Stimulated activated CD4-positive, alpha-beta T cell treated with anti-CD3 and anti-CD28 coated beads, Interleukin-12 subunit alpha, Interleukin-12 subunit beta, amount 100 ng/mL, for 4 hours (primary cell): ENCODE measurements at places on chromosomes 16 and 17.

DNA sequence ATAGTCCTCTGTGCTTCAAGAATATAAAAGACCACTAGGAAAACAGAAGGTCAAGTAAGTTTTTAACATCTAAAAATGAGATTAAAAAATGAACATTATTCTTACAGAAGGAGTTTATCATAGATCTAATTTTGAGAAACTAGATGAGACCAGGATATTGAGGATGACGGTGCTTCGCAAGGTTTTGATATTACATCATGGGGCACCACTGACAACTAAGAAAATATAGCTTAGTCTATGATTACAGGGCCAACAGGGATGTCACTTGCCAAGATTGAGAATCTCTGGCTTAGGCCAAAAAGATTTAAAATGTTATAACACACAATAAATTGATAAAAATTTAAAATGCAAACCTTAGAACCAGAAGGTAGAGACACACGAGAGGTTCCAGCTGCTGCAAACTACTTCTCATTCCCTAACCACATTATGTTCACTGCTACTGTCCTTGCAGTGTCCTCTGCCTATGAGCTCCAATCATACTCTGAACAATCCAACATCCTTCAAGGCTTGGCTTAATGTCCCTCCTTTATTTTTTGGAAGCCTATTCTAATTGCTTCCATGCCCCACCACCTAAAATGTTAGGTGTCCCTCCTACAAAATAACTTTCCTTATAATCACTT, 33.2 kb downstream of the USP32 start:
- DNase-seq = no peak

GRCh38 chr17:72463287-72464102, 342.7 kb downstream of the SOX9 start:
- DNase-seq = no peak

GRCh38 chr16:65876056-65876408, 490.5 kb upstream of the CDH5 start:
- DNase-seq = no peak

GRCh38 chr16:68470461-68471150, 22.3 kb upstream of the SMPD3 start:
- DNase-seq = no peak

DNA sequence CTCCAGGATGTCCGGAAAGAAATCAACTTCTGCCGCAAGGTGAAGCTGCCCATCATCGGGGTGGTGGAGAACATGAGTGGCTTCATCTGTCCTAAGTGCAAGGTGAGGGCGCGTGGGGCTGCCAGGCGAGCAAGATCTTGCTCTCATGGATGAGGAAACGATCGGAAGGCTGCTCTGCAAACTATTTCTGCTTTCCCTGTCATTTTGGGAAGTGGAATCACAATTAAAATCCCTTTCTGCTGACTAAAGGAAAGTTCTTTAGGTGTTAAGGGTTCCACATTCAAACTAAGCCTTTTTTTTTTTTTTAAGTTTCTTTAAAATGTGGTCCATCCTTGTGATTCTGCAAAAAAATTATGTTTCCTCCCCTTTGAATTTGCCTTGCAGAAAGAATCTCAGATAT, 17.7 kb downstream of the NUBP1 start:
- DNase-seq = no peak

DNA sequence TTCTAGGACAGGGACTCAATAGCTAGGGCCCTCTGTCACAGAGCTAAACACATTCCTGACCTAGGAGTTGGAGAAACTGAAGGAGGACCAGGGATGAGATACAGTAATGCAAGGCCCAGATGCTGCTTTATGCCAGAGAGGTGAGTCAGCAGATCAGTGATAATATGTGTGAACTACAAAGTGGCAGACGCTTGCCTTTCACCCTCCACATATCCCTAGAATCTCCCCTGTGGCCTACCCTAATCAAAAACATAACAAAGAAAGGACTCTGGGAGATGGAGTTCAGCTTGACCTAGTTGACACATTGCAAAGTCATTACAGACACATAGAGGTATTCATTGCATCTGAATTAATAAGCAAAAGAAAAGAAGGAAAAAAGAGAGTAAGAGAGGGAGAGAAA, 417.6 kb upstream of the DYNLRB2 start:
- DNase-seq = no peak

DNA sequence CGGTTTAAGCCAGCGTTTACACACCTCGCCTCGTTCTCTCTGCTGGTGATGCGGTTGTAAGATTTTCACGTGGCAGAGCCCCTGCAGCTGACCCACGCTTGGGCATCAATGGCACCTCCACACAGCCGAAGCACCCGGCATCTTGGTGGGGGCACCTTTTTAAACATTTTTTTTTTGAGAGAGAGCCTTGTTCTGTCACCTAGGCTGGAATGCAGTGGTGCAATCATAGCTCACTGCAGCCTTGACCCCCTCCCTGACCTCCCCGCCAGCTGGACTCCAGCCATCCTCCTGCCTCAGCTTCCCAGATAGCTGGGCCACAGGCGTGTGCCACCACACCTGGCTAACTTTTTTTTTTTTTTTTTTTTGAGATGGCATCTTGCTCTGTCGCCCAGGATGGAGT, 4.9 kb downstream of the WDR90 start:
- DNase-seq = no peak

GRCh38 chr16:50711040-50711439, 17.6 kb downstream of the NOD2 start:
- DNase-seq = no peak

DNA sequence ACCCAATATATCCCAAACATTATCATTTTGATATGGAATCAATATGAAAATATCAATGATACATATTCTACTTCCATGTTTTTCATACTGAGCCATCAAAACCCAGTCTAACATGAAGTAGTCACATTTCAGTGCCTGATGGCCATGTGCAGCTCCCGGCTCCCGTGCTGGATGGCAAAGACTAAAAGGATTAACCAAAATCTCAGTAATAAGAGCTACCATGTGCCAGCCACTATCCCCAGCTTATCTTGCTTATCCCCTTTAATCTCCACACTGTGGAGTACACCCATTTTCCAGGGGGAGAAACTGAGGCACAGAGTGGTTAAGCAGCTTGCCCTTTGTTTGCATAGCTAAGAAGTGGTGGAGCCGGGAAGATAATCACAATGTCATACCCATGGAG, 9.2 kb downstream of the CD300LG start:
- DNase-seq = no peak

GRCh38 chr16:88458773-88459235, 5.7 kb downstream of the ZFPM1 start:
- no peak for DNase-seq

DNA sequence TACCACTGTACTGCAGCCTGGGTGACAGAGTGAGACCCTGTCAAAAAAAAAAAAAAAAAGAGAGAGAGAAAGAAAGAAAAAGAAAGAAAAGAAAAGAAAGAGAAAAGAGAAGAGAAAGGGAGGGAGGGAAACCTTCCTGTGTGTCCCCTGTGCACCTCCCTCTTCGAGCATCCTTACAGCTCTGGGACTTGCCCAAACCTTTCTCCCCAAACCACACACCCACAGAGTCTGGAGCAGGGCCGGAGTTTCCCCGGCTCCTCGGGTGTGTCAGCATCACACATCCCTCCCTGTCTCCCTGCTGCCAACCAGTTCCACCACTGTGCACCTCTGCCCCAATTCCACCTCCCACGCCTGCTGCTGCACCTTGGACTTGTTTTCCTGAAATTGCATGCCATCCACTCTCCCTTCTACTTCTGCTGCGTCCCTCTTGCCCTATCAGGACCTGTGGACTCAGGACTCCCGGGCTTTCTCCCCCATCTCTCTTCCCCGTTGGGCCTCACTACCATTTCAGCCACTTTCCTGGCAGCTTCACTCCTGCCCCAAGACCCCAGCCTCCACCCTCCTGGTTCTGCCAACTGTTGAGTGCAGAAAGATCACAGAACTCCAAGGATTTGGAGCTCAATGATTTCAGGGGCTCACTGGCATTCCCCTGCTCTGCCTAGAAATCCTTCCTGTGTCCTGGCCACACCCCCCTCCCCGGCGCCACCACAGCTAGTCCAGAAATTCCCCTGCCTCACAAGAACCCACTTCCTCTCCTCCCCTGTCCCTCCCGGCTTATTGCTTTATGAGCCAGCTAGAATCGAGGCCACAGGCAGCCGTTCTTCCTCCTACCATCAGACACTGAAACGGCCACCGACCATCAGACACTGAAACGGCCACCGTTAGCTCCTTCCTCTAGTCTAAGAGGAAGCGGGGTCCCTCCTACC, 3.7 kb upstream of the CDK3 start:
- no peak for DNase-seq

DNA sequence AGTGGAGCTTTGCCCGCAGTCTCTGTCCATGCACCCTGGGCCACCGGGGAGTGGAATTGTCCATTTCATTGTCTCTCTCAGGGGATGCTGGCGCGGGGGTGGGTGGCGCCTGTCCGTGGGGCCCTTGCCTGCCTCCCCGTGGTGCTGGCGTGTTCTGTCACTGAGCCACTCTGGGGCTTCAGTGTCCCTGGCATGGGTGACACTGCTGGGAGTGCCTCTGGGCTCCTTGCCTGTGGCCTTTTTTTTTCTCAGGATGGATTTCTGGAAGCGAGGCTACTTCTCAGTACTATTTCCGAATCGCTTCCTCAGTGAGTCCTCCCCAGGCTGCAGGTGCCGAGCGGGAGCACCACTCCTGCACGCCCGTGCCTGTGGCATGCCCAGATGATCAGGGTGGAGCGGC, 55.0 kb downstream of the PDPK1 start:
- no peak for DNase-seq

DNA sequence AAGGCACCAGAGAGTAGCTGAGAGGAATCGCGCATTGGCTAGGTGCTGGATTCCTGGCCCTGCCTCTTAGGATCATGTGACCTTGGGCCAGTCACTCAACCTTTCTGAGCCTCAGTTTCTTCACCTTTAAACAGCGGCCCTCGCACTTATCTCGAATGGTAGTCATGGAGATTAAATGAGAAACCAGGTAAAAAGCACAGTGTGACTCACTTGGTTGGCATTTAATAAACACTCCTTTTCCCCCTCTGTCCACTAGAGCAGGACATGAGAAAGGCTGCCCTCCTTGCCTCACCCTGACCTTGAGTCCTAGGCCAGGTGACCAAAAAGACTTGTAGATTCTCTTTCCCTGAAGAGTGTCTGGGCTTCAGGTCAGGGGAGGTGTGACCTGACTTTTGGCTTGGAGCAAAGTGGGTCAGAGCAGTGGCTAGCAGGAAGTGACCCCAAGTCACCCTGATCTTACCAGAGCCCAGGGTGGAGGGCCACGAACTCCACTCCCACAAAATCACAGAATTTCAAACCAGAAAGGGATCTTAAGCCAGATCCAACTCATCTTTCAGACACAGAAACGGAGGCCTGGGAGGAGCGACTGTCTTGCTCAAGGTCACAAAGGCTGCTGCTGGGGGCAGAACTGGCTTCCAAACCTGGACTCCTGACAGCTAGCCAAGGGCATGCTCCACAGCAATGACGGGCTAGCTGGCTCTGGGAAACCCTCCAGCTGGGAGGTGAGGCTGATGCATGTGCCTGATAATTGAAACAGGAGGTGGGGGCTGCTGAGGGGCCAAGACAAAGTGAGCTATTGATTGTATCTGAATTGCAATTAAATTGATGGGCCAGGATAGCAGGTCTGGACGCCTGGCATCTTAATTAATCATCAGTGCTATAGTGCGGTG, 65.2 kb downstream of the PIPOX start:
- no peak for DNase-seq

- DNase-seq = no peak
Observed at GRCh38 chr16:8798174-8798527, 512 bp downstream of the PMM2 start.

- DNase-seq = no peak
Observed at GRCh38 chr16:87648236-87648635, 45.9 kb downstream of the JPH3 start.

DNA sequence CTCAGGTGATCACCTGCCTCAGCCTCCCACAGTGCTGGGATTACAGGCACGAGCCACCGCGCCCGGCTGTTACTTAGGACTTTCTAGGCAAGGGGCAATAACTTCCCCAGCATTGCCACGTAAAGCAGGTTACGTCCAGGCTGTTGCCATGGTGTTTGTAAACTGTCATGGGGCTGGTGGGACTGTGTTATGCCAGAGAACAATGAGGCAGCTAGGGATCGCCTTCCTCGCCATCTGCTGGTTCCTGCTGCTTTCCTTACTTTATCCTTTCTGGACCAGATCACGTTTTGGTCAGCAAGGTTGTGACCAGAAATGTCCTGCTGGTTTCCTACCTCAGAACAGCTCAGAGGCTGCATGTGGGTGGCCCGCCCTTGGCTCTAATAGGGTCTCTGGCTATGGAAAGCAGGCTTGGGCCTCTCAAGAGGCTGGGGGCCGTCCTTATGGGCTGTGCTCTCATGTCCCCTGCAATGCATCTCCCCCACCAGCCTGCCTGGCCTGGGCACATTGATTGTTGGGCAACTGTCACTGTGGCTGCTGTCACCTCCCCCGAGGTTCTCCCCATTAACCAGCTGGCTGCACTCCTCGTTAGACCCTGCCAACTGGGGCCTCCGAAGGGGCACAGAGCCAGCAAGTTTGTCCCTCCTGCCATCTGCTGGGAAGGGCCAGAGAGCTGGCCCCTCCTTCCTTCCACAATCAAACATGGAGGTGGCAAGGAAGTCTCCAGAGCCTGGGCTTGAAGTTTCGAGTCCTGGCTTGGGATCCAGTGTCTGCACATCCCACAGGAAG, 28.2 kb upstream of the ZC3H18 start:
- no peak for DNase-seq

DNA sequence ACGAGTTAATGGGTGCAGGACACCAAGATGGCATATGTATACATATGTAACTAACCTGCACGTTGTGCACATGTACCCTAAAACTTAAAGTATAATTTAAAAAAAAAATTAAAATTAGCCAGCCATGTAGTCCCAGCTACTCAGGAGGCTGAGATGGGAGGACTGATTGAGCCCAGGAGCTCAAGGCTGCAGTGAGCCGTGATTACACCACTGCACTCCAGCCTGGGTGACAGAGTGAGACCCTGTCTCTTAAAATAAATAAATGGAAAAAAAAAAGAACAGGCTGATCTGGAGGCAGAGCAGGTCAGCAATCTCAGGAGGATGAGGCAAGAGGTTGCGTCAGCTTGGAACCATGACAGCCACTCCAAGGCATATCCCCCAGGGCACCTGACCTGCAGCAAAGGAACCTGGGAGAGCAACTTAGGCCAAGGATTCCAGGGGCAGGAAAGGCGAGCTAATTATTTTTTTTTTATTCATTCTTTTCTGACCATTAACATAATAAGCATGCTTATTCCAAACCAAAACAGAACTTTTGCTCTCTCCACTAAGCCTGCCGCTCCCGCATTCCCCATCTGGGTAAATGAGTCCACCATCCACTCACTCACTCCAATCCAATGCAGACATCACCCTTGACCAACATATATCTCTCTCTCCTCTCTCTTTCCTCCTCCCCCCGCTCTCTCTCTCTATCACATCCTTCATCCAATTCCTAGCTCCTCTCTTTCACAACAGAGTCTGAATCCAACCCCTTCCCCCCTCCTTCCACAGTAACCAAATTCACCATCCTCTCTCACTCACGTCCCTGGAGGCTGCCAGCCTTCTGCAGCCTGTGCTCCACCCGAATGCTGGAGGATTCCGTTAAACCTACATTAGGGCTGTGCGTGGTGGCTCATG, 47.7 kb downstream of the TK2 start:
- DNase-seq = no peak
